SK-MEL-5 (cell line): ENCODE measurements at places on chromosomes 16 and 17. TPM values are rescaled to one million over a fixed set of nuclear protein-coding genes. Genes with fewer than 3 reads are reported as not detected.

DNA sequence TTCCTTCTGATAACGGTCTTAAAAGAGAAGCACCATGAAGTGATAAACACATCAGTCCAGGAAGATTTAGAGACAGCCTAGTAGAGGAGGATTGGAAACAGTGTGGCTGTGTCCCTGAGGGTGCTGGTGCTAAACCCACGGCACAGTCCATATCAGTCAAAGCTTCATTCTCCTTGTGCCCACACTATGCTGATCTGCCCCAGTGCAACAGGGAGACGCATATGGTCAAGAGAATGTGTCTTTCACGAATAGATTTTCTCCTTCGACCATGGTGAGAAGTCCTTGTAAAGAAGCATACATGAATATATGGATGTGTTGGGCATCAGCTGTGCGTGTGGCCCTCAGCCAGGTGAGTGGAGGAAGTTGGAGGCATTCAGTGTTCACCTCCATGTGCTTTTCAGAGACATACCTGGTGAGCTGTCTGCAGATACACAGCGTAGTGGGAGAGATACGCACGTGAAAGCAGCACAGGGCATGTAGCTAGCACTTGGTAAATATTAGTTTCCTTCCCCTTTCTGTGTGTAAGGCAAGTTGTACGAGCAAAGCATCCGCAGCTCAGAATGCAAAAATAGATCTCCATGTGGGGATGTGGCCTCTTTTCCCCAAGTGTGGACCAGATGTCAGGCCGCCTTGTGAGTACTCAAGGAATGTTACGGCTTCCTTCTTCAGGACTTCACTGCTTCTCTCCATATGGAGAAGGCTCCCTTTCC lies 29.4 kb downstream of the HLF start:
- no peak for DNase-seq

DNA sequence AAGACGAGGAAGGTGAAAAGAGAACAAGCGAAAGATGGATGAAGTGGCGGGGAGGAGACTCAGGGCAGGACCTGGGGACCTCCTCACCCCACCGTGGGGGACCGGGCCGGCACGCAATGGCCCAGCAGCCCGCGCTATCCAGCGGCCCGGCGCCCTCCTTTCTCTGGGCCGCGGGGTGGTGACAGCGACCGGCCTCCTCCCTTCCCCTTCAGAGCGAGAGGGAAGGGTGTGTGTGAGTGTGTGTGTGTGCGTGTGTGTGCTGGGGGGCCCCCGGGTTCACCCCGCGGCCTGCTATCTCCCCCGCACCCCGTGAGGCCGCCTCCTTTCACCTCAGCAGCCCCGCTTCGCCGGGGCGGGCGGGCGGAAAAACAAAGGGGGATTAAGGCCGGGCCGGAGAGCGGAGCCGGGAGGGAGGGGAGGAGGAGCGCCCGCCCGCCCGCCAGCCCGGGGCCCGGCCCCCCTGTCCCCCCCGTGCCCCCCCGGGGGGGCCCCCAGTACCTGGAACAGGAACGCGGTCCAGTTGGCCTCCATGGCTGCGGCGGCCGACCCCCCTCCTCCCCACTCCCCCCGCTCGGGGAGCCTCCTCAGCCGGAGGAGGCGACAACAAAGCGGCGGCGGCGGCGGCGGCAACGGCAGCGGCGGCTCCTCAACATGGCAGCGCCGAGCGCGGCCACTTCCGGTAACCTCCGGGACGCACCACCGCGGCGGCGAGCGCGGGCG lies at the start of gene VEZF1:
TSS of gene VEZF1 (minus strand) at position 674 of the 720 bp plus-strand sequence. CDS start at position 531, 143 bp downstream.
- DNase-seq, result peak; percentile 67

GRCh38 chr17:77572065-77572601 lies 386.4 kb upstream of the TNRC6C start:
- no peak for DNase-seq

GRCh38 chr17:81526662-81527571 lies 1.3 kb upstream of the FSCN2 start:
- no peak for DNase-seq

DNA sequence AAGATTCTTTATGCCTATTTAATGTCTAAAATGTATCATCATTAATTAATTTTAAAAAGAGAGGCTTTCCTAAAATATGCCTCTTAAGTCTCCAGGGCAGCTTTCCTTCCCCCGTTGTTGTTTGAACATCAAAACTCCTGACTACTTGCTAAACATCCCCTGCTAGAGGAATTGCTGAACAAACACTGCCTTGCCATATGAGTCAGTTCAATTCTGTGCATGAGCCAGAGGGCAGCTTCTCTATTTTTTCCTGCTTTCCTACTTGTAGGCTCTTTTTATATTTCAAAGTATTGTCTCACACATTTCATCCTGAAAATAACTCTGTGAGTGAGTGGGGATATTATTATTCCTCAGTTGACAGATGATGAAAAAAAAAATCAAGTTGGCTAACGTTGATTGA lies 143.4 kb downstream of the HS3ST4 start:
- DNase-seq, result no peak

Gene SETD1A
- total RNA-seq, result 1.8 and 4.0 TPM in 2 replicates

Gene TBX2
- total RNA-seq, result 25.2 and 27.7 TPM in 2 replicates
